ENCODE measurements at places on chromosomes 4 and X. TPM values are rescaled to one million over a fixed set of nuclear protein-coding genes. Genes with fewer than 3 reads are reported as not detected.

The FGFBP1 gene
- polyA plus RNA-seq: 0.18 TPM

The AFM gene
- 13.4 TPM for polyA plus RNA-seq

DNA sequence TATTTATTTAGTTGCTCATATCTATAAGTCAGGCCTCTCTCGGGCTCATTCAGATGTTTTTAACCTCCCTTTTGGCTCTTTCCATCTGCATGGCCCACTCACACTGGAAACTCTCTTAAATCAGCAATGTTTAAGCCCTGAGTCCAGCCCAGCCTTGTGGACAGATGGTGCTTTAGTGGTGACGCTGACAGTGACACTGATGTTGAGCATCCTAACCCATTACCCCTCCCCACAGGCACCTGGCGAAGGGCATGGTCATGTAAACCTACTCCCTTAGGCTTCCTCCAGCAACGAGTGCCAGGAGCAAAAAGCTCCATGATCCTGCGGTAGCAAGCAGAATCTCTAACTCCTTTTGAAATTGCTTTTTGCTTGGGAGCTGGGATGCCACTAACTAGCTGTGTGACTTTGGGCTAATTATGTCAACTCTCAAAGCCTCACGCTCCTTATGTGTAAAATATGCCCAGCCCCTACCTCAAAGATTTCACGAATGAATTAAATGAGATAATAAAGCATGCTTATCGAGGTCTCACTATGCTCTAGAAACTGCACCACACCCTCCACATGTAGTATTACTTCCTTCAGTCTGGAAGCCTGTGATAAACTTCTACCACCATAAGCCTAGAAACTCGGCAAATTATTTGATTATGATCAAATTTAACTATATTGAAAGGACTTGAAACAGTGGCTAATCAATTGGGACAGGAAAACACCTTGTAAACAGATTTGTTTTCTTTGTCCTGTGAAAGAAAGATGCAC, 569.4 kb downstream of the BCOR start:
- DNase-seq: no peak

DNA sequence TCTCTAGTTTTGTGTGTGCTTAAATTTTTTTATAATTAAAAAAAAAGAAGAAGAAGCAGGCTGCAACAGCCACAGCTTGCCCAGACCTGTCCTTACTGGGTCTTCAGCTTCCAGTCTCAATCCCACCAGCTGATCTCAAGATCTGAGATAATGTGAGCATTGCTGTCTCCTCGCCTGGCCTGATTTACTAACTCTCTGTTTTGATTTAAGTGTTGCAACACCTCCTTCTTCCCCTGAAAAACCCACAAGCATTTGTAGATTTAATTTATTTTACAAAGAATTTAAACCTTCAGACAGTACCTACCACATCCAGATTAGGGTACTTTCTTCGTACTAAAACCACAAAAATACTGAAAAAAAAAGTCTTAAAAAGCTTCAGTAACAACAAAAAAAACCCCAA, 38.0 kb downstream of the FAM241A start:
- no peak for DNase-seq

GRCh38 chrX:152904151-152905080, 6.5 kb downstream of the ZNF185 start:
- no peak for DNase-seq

DNA sequence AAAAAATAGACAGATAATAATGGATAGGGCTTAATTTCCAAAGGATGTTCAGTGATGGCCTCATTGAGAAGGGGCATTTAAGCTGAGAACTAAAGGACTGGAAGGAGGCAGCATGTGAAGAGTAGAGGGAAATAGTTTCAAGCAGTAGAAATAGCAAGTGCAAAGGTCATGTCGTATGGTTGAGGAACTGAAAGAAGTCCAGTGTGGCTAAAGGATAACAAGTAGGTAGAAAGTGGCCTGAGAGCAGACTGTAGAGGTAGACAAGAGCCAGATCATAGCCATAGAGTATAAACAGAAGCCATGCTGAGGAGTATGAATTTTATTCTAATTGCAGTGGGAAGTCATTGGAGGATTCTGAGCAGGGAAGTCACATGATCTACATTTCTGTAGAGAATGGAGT, 72.3 kb downstream of the GRIA3 start:
- no peak for DNase-seq

DNA sequence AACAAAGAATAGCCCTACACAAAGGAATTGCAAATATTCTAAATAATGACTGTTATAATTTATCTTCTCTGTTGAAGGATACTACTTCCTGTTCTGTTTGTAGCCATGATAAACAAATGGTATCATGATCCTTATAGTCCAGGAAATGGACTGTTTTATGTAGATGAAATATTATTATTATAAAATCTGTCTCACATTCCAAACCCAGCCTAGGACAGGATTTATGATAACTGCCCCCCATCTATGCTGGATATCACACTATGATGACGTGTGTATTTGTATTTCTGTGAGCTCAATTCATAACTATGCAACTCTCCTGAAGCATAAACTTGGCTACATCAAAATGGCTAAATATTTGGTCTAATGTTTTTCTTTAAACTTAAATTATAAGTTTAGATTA, 21.3 kb downstream of the DMD start:
- DNase-seq: no peak

DNA sequence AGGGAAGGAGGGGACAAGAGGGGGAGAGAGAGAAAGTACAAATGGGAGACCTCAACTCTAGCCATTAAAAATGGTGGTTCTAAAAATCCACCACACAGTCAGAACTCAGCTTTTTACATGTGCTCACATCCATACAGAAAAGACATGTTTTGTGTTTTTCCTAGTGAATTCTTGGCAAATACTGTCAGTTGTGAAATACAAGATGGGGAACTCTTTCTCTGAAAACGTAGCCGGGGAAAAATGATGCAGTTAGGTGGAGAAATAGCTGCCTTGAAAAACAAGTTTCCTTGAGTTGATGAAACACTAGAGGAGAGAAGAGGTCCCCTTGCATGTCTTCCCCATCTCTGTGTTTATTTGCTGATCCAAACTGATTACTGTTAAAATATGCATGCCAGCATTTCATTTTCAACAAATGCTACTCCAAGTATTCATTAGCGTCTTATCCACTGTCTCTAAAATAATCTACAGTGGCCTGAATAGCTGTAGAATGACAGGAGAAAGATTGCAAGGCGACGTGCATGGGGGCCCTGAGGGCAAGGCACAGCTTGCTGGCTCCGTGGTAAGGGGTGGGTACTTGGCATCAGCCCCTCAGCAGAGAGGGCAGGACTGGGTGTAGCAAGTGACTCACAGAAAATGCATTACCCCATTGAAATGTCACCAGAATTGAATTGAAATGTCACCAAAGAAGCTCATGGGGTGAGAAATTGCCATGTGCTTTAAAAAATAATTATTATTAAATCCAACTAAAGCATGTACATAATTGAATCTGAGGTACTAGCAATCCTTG, 48.1 kb upstream of the TBL1X start:
- DNase-seq: no peak
